HTR-8/SVneo (cell line): ENCODE measurements at places on chromosomes 1 and 21.

DNA sequence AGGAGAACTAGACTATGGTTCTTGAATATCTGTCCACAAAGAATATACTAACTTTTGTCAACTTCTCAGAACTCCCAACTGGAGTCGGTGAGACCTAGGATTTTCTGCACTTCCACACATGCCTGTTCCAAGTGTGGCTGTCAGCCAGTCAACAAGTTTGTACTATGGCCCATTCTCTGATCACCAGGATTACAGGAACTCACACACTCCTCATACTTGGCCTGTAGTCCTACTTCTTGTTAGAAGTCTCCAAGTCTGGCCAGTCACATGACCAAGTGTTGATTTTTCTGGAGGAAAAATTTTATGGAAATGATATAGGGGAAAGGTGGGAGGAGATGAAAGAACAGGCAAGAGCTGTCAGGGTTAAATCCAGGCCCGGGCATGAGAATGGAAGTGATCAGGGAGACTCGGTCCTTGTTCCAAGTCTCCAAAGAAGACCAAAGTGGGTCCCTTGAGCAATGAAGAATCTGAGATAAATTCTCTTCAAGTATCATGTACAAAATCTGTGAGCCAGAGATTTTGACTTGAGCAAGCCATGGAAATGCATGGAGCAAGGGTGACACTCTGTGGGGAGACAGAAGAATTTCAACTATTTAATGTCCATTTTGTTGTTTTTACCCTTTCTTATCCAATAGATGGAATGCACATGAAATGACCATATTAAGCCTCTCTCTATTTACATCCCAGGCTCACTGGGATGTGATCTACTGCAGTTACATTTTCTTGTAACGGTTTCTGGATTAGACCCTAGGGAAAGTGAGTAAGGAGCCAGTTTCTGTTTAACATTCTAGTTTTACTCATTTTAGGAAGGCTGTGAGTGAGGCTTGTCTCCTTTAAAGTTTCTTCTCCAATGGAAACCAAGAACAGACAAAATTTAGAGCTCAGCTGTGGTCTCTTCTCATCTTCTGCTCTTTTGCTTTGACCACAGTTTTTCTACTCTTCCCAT lies 320.9 kb downstream of the ASTN1 start:
- DNase-seq: no peak

DNA sequence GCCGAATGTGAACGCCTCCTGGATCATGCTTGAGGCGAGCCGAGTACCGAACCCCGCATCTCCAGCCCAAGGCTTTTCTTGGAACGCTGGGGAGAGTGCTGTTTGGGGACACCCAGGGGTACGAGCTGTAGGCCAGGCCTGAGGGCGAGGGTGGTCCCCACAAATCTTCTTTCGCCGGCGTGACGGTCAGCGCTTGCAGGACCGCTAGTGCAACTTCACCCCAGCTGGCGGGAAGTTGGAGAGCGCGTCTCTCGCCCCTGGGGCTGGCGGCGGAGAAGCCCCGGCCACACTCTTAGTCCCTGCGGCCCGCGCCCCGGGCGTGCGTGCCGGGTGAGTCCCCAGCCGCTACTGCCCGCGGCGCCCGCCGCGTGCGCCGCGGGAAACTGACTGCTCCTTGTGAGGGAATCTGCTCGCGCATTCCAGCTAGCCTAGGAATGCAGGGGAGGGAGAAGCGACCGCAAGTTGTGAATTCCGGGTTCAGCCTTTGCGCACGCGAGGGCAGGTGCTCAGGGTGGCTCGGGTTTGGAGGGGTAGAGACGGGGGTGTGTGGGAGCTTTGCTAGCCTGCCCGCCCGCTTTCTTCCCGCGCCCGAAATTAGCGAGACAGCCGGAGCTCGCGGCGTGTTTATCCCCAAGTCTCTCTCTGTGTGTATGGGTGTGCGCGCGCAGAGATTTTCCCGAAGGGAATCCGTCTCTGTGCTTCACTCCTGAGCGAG lies 884 bp downstream of the LHX4 start:
- DNase-seq: peak; percentile 62

- DNase-seq: no peak
These were observed 35.0 kb downstream of the C21orf91 start for GRCh38 chr21:17784180-17784598.

DNA sequence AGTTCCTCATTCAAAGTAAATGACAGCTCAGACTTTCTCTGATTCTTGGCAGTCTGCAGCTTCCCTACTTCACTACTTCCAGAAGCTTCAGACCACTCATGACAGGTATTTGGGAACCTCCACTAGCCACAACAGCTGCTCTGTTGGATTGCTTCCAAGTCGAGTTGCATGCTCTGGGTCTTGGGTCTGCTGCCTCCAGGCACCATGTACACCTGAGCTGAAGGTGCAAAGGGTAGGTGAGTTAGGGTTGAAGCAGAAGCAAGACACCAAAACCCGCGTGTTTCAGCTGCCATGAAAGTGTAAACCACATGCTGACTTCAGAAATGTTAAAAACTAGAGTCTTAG lies 62.7 kb downstream of the ZNF684 start:
- DNase-seq: no peak

DNA sequence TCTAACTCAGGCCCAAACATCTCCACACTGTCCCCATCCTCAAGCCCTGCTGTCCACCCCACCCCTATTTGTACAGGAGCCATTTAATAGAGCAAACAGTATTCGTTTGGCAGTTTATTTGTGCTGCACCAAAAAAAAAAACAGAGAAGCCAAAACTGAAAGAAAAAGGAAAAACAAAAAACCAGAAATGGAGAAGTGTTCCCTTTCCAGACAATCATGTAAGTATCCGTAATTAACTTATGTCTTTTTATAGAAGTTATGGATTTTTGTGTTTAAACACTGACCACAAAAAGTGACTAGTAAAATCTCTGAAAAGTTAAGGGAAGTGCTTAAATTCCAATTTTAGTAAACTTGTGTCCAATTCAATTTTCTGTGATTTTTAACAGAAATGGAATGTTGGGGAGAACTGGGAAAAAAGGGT lies 40.4 kb upstream of the ZBTB18 start:
- no peak for DNase-seq

- no peak for DNase-seq
These were observed 47.8 kb upstream of the LRRN2 start for GRCh38 chr1:204733289-204733688.

GRCh38 chr1:237031480-237031879 lies 10.5 kb upstream of the RYR2 start:
- DNase-seq: no peak

- no peak for DNase-seq
These were observed 102.1 kb downstream of the NRDC start for GRCh38 chr1:51776408-51776807.

DNA sequence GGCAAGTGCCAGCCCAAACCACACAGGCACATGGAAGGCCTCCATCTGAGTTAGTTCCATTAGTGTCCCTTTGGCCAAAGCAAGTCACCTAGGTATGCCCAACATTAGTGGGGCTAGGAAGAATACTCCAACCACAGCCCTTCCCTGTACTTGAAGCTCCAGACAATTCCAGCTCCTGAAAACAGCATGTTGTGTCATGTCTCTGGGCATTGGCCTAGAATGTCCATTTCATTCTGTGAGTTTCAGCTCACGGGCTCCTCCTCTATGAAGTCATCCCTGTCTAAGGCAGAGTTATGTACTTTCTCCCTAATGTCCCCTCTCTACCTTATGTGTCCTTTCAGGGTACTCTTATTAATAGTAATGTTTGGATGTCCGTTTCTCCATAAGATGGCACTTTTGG lies 96.5 kb upstream of the SPATA6 start:
- DNase-seq: no peak
